ENCODE measurements at places on chromosomes 2 and 18. TPM values are rescaled to one million over a fixed set of nuclear protein-coding genes. Genes with fewer than 3 reads are reported as not detected.

PSMA8 gene
- polyA plus RNA-seq = not detected

AMER3 gene
- not detected for polyA plus RNA-seq

PFN4 gene
- not detected for polyA plus RNA-seq

BOK gene
- polyA plus RNA-seq = 13.5 TPM

MOGAT1 gene
- polyA plus RNA-seq = 0.63 TPM

TUBA3E gene
- 0.31 TPM for polyA plus RNA-seq

INO80C gene
- polyA plus RNA-seq = 52.3 TPM

HOXD11 gene
- polyA plus RNA-seq = not detected

SERPINB13 gene
- not detected for polyA plus RNA-seq

CCBE1 gene
- 1.2 TPM for polyA plus RNA-seq

HAAO gene
- polyA plus RNA-seq = 3.2 TPM

REG3A gene
- polyA plus RNA-seq = not detected

UGT1A1 gene
- polyA plus RNA-seq = not detected

NT5C1B gene
- polyA plus RNA-seq = not detected

FBXO48 gene
- polyA plus RNA-seq = 1.3 TPM

SNED1 gene
- polyA plus RNA-seq = 1.5 TPM

COBLL1 gene
- 2.9 TPM for polyA plus RNA-seq

SERPINB4 gene
- 2.3 TPM for polyA plus RNA-seq

LINC00305 gene
- not detected for polyA plus RNA-seq

NDUFS1 gene
- polyA plus RNA-seq = 35.6 TPM

ATP9B gene
- polyA plus RNA-seq = 14.2 TPM
